ENCODE measurements at places on chromosomes 5 and 9.

DNA sequence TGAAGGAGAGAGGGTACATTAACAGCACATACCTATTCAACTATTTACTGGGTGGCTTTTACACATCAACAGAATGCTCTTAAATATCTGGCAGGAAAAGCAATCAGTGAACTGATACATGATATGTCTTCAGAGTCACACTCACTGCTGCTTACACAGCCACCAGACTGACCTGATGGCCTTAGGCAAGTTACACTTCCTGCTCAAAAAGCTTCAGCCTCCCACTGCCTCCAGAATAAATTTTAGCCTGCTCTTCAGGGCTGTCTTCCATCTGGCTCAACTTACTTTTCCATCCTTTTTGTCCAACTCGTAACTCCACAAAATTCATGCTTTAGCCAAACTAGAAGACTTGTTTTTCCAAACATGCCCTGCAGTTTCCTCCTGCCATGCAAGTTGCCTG lies 10.7 kb downstream of the LOX start:
- DNase-seq = no peak

DNA sequence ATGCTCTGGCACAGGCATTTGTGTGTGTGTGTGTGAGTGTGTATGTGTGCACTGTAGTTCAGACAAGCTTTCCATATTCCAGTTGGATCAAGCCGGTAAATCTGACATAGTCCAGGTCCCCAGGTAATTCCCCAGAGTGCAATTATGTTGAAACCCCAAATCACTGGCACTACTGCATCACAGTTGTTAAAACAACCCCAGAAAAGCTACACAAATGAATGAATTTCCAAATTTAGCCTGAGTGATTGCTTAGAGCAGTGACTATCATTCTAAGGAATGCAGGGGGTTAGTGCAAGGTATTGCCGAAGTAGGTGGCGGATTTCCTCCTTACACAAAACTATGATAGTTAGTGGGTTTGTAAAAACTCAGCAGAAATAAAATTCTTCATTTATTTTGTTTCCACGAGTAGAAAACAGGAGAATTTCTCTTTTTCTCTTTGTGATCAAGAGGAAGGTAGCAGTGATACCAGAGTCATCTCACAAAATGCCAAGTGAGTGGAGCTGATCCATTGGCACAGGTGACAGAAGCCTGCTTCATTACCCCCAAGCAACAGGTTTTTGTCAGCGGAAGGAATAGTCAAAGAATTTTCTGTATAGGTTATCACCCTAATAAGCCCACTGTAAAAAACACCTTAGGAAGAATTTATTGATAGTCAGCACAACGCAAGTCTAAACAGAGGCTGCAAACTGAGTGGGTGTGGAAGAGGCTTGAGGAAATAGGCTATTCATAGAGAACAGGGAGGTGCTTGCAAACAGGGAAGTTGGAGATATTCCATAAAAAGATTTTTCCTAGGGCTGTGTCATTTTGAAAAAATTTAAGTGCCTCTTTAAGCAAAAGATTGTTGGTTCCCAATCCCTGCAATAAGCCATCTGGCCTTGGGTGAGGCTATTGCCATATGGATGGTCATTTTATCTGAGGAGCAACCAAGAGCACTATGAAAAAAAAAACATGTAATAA lies 385.1 kb downstream of the CHSY3 start:
- no peak for DNase-seq

DNA sequence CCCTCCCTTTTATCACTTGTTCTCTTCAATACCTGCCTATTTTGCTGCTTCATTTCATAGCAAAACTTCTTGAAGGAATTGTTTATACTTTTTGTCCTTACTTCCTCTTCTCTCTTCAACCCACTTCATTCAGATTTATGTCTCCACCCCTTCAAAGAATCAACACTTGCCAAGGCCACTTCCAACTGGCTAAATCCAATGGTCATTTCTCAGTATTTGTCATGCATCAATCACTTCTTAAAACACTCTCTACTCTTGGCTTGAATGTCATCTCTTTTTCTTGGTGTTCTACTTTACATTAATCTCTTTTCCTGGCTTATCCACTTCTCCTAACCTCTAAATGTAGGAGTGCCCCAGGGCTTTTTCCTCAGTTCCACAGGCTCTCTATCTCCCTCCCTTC lies 8.3 kb upstream of the FCHO2 start:
- DNase-seq = no peak

GRCh38 chr9:131651160-131651559 lies 88.7 kb downstream of the RAPGEF1 start:
- no peak for DNase-seq

DNA sequence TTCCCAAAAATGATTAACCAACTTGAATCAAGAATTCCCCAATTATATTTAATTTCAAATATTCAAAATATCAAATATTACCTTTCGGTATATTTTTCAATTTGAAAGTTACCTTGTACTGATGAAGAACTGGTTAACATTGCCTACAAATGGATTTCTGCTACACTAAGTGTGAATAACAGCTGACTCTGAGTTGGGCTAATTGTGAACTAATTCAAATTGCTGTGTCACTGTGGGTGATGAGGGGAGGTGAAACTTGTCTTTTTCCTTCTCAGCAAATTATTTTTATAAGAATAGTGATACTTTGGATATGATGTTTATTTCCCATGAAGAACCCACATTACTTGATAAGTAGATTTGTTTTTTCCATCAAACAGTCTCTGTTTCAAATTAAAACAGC lies 103.4 kb upstream of the RPS23 start:
- DNase-seq = no peak

DNA sequence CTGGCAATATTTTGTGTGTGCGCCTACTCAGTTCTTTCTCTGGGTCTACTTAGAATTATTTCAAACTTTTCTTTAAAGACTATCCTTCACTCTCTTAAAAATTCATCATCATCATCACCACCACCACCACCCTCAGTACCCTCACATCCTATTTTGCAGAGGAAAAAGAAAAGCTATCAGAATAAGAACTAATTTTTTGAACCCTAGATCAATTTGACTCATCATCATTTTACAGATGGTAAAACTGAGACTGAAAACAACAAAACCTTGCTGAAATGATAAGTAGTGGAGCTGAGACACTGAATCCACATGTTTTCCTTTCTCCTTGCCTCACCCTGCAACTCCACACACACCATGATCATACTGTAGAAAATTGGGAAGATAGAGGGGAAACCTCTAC lies 119.3 kb downstream of the SSBP2 start:
- DNase-seq = no peak

GRCh38 chr5:149363358-149363757 lies 5.5 kb downstream of the PCYOX1L start:
- no peak for DNase-seq

GRCh38 chr9:88161144-88161543 lies 22.9 kb upstream of the SPATA31C2 start:
- DNase-seq = no peak

DNA sequence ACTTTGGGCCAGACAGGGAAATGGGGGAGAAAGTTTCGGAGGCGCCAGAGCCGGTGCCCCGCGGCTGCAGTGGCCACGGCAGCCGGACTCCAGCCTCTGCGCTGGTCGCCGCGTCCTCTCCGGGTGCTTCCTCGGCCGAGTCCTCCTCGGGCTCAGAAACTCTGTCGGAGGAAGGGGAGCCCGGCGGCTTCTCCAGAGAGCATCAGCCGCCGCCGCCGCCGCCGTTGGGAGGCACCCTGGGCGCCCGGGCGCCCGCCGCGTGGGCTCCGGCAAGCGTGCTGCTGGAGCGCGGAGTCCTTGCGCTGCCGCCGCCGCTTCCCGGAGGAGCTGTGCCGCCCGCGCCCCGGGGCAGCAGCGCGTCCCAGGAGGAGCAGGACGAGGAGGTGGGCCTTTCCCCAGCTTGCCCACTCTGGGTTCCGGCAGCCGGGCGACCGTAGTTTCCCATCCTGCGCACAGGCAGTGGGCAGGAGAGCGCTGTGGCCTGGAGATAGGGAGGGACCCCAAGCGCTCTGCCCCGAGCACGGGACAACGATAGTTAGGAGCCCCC lies 516 bp downstream of the MAST4 start:
- no peak for DNase-seq
